ENCODE measurements at places on chromosomes 5 and 9. TPM values are rescaled to one million over a fixed set of nuclear protein-coding genes. Genes with fewer than 3 reads are reported as not detected.

DNA sequence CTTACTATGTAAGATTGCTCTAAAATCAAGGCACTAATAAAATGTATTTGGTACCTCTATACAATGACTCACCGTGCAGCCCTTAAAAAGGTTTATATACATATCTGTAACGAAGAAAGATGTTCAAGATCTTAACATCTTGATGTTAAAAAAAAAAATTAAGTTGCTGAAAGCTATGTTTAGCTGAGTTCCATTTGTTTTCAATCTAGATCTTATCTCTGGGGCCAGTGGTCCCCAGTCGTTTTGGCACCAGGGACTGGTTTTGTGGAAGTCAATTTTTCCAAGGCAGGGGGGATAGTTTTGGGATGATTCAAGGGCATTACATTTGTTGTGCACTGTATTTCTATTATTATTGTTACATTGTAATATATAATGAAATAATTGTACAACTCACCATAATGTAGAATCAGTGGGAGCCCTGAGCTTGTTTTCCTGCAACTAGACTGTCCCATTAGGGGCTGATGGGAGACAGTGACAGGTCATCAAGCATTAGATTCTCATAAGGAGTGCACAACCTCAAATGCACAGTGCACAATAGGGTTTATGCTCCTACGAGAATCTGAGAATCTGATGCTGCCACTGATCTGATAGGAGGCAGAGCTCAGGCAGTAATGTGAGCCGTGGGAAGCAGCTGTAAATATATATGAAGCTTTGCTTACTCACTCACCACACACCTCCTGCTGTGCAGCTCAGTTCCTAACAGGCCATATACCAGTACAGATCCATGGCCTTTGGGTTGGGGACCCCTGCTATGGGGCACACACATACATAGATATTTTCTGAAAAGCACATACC is 27.6 kb upstream of the TSLP start:
- DNase-seq: no peak

DNA sequence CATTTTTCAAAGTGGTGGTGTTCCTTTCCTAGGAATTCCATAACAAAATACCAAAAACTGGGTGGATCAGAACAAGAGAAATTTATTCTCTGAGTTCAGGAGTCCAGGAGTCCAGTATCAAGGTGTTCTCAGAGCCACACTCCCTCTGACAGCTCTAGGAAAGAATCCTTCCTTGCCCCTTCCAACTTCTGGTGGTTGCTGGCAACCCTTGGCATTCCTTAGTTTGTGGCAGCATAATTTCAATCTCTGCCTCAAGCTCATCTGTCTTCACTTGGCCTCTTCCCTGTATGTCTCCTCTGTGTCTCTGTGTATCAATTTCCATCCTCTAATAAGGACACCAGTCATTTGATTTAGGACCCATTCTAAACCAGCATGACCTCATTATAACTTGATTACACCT is 243.7 kb downstream of the MPDZ start:
- DNase-seq: no peak

DNA sequence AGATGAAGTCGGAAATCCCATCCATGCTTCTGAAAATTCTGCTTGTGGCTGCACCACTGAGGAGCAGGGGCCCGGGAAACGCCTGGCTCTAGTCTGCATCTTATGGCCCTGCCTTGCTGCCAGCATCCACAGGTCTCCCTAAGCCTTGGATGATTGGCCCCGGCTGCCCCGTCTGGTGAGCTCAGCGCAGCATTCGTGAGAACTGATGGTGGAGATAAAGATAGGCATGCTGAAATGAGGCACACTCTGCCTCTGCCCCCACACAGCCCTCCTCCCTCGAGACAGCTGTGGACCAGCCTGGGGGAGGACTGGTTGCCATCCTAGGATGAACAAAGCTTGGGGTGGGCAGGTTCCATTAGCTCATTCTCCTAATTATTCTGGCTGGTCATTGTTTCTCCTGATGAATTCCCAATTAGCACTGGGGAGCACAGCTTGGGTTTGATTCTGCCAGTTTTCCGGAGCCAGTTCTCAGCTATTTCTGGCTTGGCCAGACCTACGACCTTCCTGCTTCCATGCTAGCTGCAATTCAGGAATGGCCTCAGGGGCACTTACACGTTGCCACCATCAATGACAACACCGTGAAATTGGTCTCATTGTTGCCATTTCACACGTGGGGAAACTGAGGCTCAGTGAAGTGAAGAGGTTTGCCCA is 62.8 kb upstream of the CPEB4 start:
- no peak for DNase-seq

DNA sequence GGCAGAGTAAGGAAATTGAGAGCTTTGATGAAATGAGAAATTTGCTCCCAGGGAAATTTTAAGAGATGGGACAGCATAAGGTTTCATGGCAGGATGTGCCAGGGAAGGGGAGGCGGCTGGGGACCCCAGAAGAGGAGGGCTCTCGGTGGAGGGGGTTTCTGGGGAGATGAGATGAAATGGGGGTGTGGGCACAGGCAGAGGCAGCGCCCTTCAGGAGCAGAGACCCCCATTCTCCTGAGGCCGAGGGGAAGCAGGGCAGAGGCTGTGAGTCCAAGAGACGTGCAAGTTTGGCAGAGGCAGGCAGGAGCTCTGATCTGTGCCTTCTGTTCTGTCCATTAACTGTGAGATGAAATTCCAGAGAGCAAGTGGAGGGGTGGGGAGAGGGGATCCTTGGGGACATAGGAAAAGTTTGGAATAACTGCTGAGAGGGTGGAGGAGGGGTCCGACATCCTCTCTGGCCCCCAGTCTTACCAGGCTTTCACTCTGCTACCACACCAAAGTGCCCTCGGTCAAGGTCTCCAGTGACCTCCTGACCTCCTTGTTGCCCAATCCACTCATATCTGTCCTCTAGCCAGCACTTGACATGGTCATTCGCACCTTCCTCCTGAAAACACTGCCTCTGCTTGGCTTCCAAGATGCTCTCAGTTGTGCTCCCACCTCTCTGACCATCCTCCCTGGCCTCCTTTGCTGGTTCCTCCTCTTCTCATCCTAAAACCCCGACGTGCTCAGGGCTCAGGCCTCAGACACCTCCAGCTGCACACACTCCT is 108.1 kb upstream of the MVB12B start:
- no peak for DNase-seq

DNA sequence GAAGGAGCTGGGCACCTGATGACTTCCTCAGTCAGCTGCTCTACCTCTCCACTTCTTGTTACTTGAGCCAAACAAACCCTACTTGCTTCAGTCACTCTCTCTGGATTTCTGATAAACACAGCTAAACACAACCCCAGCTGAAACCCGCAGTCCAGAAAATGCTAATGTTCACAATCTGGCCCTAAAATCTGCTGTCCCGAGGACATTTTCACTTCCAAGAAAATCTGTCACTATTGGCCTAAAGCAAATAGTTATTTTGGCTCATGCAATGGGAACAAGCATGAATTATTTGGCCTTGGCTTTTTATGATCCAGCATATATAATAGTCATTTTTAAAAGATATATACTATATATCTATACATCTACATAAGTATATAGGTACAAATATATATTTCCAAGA is 19.1 kb downstream of the FAM81B start:
- no peak for DNase-seq

DNA sequence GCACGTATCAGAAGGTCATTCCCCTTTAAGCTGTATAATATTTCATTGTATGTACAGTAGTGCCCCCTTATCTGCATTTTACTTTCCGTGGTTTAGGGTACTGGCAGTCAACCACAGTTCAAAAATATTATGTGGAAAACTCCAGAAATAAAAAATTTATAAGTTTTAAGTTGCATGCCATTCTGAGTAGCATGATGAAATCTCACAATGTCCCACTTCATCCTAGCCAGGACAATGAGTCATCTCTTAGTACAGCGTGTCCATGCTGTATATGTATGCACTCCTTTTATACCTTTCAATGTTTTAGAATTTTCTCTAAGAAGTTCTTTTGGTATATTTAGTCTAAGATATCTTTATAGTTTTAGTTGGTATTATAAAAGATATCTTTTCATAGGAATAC is 115.0 kb upstream of the HAND1 start:
- peak; percentile 20 for DNase-seq

- no peak for DNase-seq
Measured at GRCh38 chr5:133924221-133924920, 44.1 kb downstream of the C5orf15 start.

GRCh38 chr9:133253268-133253667 is 21.7 kb downstream of the ABO start:
- DNase-seq: no peak

DNA sequence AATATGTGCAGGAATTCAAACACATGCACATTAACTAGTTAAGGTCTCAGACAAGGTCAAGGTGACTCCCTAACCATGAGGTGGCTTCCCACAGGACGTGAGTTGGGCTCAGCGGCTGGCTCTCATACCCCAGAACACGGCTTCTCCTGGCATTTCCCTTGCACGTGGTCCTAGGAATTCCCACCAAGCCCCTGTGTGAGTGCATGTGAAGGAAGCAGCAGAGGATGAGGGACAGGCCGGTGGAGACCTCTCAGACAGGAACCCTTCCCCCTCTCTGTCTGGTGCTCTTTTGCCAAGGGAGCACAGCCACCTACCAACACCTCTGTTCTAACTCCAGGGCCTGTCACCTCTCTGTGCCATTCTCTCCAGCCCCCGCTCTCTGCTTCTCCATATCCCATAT is 271.0 kb downstream of the FSTL4 start:
- DNase-seq: no peak

- no peak for DNase-seq
Measured at GRCh38 chr9:122998448-122998847, 35.0 kb upstream of the GPR21 start.

- no peak for DNase-seq
Measured at GRCh38 chr5:92899611-92900010, 681.4 kb downstream of the NR2F1-AS1 start.

GRCh38 chr9:10855847-10856246 is 243.0 kb upstream of the PTPRD start:
- no peak for DNase-seq

DNA sequence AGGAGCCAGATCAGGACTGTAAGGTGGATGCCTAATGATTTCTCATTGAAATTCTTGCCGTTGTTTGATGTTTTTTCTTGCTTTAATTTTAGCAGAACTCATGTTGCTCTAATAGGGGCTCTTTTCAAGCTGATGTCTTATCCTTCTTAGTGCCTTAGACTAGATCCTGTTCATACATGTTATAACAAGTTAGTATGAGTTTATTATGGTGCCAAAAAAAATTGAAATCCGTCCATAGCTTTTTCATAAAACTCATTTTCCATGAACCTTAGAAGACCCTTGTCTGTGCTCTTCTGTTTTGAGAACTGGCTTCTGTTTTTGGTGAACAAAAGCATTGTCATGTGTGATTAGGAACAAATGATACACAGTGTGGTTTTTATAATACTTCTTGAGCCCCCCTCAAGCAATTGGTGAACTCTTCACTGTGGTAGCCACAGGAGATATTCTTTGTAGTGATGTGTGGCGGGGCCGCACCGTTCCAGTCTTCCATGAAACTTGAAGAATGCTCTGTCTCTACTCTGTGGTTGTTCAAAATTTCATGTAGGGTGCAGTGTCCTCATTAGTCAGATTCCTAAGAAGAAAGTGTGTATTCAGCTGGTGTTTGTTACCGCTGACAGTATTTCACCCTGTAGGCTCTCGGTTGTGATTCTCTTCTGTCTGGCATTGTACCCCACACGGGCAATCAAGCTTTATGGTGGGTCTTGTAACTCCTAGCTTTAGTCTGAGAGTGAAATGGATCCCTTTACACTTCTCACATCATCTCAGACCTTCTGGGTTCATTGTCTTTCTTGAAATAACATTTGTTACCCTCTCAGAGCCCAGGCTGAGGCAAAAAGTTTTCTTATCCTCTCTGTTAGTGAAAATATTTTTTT is 10.7 kb downstream of the OTULIN start:
- no peak for DNase-seq

DNA sequence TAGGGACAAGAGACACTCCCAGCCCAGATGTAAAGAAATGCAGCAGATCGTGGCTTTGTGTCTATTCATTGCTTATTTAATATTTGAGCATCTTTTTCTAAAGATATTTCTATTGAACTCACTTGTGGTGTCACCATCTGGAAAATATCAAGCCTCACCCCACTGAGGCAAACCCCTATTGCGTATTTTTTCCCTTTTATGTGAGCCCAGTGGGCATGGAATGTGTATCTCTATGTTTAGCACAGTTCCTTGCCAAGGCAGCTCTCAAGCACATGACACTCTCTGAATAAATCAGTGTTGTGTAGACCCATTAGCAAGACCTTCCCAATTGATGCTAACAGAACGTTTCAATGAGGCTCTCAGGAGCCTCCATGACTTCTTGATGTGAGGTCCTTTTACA is 81.6 kb downstream of the TMEM174 start:
- DNase-seq: no peak

- DNase-seq: no peak
Measured at GRCh38 chr9:110073356-110073905, 134.5 kb downstream of the C9orf152 start.

GRCh38 chr5:132177691-132178149 is 49.9 kb downstream of the P4HA2 start:
- DNase-seq: no peak

GRCh38 chr9:134981829-134982228 is 64.1 kb upstream of the FCN1 start:
- no peak for DNase-seq

DNA sequence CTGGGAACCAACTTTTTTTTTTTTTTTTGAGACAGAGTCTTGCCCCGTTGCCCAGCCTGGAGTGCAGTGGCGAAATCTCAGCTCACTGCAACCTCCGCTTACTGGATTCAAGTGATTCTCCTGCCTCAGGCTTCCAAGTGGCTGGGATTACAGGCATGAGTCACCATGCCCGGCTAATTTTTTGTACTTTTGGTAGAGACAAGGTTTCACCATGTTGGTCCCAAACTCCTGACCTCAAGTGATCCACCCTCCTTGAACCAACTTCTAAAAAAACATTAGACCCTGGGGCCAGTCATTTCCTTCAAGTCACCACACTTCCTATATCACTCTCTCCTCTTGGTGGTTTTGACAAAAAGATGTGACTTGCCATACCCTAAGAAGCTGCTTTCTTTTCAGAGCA is 10.9 kb upstream of the SHROOM1 start:
- no peak for DNase-seq

GRCh38 chr5:148733601-148734438 is 79.5 kb upstream of the HTR4 start:
- DNase-seq: peak; percentile 6

DNA sequence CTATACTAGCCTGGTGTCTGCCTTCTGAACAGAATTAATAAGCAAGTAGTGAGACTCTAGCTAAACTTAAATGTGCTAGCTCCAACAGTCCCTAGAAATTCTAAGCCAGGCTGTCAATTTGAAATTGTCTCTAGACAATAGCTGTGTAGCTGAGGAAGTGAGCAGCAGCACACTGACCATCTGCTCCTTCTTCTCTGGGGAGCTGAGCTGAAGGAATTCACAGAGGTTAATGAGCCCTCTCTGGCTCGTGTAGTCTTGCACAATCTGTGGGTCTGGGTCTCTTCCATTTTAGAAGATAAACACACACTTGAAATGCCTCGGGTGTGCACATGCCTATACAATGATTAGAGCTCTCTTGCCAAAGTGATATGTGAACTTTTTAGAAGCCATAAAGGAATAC is 63.5 kb upstream of the BARX1 start:
- no peak for DNase-seq

CXCL14 gene
- 1.6 TPM for polyA plus RNA-seq

SRD5A1 gene
- 18.7 TPM for polyA plus RNA-seq

ITGA1 gene
- 35.2 TPM for polyA plus RNA-seq

SPATA6L gene
- 0.43 TPM for polyA plus RNA-seq

NUTM2F gene
- not detected for polyA plus RNA-seq

PKD2L2 gene
- polyA plus RNA-seq: not detected

KIF4B gene
- not detected for polyA plus RNA-seq

PCDHA12 gene
- polyA plus RNA-seq: not detected

KCNN2 gene
- 5.1 TPM for polyA plus RNA-seq

LHX3 gene
- polyA plus RNA-seq: not detected

ZNF484 gene
- 1.4 TPM for polyA plus RNA-seq

ALG2 gene
- polyA plus RNA-seq: 47.6 TPM

ZDHHC11 gene
- polyA plus RNA-seq: 0.15 TPM

PCDHA9 gene
- polyA plus RNA-seq: 0.06 TPM

BARHL1 gene
- not detected for polyA plus RNA-seq
